ENCODE measurements at places on chromosomes 5 and 9.
A peak's percentile ranks its signal among the peaks of the same experiment; 100 is the strongest.

- DNase-seq, result no peak
Measured at GRCh38 chr5:175422058-175422457, 21.9 kb downstream of the DRD1 start.

DNA sequence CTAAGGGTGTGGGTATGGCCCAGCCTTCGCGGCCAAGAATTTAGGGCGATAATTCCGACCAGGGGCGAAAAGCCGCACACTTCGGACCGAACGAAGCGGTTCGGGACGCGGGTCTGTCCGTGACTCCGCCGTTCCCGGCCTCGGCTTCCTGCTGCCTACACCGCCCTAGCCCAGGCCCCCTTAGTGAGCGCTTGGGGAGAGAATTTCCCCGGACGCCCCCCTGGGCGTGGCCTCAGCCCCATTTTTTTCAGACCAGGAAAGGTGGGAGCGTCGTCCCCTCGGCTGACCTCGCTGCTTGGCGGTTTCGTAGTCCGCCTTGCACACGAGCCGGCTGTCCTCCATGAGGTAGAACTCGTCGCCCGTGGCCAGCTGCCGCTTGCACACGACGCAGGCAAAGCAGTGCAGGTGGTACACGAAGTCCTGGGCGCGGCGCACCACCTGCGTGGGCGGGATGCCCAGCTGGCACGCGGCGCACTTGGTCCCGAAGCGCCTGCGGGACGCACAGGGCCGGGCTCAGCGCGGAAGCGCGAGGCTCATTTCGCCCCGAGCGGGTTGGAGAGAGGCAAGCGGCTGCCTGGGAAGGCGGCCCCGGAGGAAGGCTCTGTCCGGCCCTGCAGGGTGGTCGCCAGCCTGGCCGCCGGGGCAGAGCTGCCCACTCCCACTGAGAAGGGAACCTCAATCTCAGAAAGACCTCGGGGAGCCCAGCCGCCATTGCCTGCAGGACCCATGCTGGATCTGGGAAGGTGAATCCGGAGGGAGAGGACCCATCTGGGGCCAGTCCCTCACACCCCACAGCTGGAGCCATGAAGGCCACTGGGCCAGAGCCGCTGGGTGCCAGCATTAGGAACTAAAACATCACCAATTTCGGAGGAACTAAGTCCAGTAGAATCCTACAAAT, 5.3 kb downstream of the LHX3 start:
- no peak for DNase-seq

GRCh38 chr5:119022017-119022745, 33.8 kb upstream of the DTWD2 start:
- DNase-seq, result peak; percentile 14

DNA sequence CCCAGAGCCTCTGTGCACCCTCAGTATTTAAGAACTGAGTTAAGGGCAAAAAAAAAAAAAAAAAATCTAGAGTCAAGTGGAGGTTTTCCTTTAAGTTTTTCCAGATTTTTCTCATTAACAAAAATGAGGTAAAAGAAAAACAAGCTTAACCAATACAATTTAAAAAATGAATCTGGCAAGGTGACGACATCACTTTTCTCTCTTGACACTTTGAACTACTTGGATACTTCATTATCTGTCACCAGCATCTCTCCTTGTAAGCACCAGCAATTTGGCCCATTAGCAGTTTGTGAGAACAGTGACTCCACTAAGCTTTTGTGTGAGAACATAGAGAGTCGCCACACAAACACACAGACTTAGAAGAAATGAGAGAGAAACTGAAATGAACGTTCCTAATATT, 345.7 kb upstream of the SLC30A5 start:
- DNase-seq, result no peak

DNA sequence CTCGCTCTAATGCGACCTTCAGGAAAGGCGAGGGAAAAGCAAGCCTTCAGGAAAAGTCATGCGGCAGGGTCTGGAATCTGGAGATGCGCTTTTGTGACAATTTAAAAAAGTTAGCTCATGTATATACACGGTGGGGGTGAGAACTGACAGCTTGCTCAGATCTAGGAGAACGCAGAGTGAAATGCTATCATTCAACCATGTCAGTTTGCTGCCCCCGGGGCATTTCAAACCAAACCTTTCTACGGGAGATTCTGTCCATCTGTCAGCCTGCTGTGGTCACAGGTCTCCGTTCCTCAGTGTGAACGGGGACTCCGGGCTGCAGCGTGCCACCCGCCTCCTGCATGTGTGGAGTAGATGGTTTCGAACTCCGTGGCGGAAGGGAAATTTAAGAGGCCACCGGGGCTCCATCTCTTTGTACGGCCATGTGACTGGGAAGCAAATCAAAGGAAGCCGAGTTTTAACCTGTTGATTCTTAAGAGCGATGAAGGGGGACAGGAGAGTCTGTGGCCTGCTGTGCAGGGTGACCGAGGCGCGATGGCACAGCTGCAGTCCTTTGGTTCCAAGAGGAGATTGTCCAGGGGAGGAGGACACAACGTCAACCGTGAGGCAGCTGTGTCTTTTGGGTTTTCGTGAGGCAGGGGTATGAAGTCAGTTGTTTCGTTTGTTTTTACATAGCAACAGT, 45.9 kb downstream of the OTULIN start:
- DNase-seq, result no peak

DNA sequence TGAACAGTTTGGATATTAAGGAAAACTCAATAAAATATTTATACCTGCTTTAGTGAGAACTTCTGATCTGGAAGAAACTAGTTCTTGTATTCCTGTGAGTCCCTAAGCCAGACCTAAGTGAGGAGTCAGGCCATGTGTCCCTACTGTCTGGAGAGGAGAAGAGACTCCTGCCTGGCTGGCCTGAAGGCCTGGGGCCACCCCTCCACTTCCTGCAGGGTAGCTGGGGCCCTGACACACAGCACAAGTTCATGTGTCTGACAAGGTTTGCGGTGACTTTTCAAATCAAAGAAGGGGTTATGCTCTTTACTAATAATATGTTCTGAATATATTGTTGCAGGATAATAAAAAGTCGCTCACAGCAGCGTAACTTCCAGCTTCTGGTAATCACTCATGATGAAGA, 16.1 kb upstream of the IL13 start:
- DNase-seq, result no peak

DNA sequence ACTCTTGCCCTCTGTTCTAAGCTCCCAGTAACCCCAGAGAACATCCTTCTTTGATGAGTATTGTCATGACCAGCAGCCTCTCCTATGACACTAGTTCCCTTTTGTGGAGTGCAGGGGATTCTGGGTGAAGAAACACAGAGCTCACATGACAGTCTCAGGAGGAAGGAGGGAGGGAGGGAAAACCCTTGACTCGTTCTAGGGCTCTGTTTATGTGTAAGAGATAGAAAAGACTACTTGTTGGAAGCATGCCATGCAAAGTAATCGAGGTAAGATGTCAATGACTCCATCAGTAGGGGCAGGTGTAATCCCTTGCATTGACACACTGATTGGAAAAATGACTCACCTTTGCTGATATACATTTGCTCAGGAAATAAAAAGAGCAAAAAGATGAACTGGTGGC, 190.2 kb upstream of the ELL2 start:
- no peak for DNase-seq

DNA sequence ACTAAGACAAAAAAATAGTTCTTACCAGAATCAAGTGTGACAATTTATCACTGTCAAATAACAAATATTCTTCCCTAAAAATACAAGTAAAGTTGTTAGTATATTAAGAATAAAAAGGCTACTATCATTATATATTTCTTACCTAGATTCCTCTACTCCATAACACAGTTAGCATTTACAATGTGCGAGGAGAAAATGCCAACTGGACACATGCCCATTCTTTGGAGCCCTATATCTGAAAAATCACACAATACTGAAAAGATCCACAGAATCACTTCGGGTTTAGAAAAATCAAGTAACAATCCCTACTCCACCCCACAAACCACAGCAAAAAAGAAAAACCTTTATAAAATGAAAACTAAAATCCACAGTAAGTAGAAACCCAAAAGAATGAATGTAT, 70.9 kb downstream of the PKD2L2 start:
- no peak for DNase-seq

DNA sequence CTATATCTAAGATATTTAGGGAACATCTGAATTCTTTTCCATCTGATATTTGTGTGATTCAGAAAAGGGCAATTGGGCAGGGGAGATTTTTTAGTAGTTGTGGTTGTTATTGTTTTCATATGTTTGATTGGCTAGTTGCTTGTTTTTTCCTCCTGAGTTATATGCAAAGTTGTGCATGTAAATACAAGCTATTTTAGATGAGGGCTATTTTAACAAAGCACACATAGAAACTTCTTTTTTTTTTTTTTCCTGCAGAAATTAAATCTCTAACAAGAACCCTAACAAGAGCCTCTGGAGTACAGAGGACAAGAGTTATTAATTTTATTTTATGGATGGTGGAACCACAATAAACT, 559.1 kb downstream of the CETN3 start:
- no peak for DNase-seq

DNA sequence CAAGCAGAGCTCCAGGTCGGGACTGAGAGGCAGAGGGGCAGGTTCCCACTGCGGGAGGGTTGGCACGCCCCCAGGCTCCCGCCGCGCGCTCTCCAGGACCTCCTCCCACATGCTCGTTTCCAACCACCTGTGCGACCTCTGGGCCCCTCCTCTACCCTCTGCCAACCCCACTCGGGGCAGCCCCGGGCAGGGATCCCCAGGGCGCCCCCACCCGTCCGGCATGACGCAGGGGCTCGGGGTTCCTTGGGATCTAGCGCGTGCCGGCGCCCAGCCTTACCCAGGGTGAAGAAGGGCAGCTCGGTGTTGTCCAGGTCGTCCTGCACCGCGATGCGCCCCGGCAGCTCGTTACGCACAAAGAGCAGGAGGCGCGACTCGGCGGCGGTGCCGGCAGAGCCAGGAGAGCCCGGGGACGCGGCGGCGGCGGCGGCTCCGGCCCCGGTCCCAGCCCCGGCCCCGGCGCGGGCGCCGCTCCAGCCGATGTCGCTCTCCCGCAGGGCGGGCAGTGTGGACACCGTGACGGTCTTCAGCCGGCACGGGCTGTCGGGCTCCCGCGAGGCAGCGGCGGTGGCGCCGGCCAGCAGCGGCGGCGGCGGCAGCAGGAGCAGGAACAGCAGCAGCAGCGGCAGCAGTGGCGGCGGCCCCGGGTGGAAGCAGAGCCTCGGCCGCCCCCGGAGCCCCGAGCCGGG, 494 bp downstream of the ASTN2 start:
- DNase-seq, result no peak

- DNase-seq, result no peak
Measured at GRCh38 chr5:113437111-113437510, 2.3 kb upstream of the TSSK1B start.

- no peak for DNase-seq
Measured at GRCh38 chr5:174943785-174944184, 219.4 kb downstream of the MSX2 start.

- no peak for DNase-seq
Measured at GRCh38 chr9:13049223-13049622, 230.3 kb downstream of the MPDZ start.

GRCh38 chr5:148002451-148002850, 61.3 kb upstream of the SPINK5 start:
- no peak for DNase-seq

DNA sequence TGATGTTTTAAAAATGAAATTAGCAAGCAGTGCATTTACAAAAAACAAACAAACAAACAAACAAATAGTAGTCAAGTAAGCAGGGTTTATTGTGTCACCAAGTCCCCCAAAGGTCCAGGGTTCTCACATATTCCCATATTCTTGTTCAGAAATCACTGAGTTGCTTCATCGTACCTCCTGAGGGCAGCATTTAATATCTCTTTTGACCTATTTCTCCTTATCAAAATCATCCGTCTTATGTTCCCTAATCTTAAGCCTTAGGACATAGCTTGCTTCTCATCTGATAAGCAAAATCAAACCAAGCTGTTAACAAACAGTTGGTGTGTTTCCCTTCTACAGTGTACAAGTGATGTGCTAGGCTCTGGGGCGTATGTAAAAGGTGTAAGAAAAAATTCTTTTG, 109.5 kb upstream of the MAN2A1 start:
- DNase-seq, result no peak

DNA sequence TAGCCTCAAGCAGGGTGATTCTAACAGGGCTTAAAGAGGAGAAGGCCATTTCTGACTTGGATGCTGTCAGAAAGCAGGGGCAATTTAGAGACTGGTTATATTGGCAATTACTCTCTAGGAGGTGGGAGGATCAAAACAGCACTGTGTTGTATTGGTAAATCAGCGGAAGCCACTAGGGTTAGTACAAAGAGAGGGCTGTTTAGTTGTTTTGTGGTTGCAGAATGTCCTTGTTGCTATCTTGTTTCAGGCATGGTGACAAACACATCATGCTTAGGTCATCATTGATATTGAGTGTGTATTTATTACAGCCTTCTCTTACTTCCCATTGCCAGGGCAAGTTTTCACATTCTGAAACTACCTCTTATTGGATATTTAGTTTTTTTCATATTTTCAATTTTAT, 165.3 kb downstream of the TAF11L14 start:
- DNase-seq, result no peak

- DNase-seq, result no peak
Measured at GRCh38 chr9:114386886-114387679, 699 bp downstream of the AKNA start.

- DNase-seq, result no peak
Measured at GRCh38 chr5:38400365-38400764, 142.0 kb downstream of the EGFLAM start.

DNA sequence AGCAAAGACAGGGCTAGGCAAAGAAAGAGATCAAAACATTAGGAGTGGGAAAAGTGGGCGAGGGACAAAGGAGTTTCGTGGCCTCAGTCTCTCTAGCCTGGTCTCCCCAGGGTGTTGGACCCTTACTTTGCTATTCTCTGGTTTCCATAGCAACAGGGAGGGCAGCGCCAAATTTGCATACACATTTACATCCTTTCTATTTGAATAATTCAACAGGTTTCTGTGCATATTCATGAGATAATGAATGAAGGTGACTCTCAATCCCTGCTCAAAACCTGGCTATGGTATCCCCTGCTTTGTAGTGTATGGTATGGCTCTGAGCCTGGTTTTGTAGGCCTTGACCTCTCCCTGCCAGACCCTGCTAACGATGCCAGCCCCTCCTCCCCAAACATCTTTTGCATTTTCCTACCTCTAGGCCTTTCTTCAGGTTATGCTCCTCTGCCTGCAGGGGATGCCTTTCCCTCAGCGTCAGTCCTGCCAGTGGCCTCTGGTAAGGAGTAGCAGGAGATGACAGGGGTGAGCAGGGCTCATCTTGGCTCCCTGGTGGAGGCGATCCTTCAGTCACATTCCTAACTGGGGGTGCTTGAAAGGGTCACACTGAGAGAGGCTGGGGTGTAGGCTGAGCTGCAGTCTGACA, 9.8 kb downstream of the RPP25L start:
- no peak for DNase-seq

DNA sequence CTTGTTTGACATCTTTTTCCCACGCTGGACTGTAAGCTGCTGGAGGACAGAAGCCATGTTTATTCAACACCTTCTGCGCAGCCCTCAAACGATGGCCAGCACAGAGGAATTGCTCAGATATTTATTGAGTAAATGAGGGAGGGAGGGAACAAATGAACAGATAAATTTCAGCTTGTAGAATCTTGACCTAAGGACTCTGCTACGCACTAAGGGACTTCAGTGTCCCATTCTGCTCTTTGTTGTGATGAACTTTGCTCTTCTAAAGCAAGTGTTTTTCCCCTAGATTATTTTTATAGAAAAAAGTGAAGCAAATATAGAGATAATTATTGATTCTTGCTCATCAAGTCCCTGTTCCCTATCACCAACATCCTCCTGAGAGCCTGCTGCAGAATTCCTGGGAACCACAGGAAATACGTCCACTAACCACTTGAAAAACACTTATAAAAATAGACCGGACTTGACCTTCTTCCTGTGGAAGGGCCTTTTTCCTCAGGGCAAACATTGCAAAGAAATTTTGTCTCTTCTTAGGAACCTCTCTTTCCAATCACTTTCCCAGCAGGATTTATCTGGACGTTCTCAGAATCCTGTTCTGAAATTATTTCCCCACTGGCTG, 54.9 kb downstream of the FGF1 start:
- DNase-seq, result no peak

- no peak for DNase-seq
Measured at GRCh38 chr5:58187432-58188261, 272.2 kb downstream of the PLK2 start.

Measured in non-pigmented ciliary epithelial cell (primary cell).